Placental pericyte (primary cell): ENCODE measurements at places on chromosomes 3 and 15. TPM values are rescaled to one million over a fixed set of nuclear protein-coding genes. Genes with fewer than 3 reads are reported as not detected.

Gene P2RY1
- total RNA-seq, result under 0.01 and 0.43 TPM in 2 replicates

Gene ZIC1
- 0.29 TPM in 1 of 2 replicates, not detected in the other for total RNA-seq

Gene INKA1
- 4.4 and 4.6 TPM in 2 replicates for total RNA-seq

Gene PLSCR2
- not detected in 2 replicates for total RNA-seq

Gene PAQR9
- not detected in 2 replicates for total RNA-seq

Gene GOLGA8O
- 0.43 and 0.44 TPM in 2 replicates for total RNA-seq

Gene CD276
- total RNA-seq, result 137 and 150 TPM in 2 replicates

Gene SKOR1
- 0.22 and 0.29 TPM in 2 replicates for total RNA-seq

Gene CSPG4
- total RNA-seq, result 15.3 and 83.2 TPM in 2 replicates

Gene CLDN11
- 195 and 1,687 TPM in 2 replicates for total RNA-seq

Gene ERC2
- total RNA-seq, result under 0.01 TPM in 1 of 2 replicates, not detected in the other
